ENCODE measurements at places on chromosomes 1 and 21.

- DNase-seq = no peak
Observed at GRCh38 chr1:109137958-109138357, 24.0 kb downstream of the ELAPOR1 start.

GRCh38 chr1:20575541-20576336, 13.2 kb upstream of the CDA start:
- DNase-seq = no peak

DNA sequence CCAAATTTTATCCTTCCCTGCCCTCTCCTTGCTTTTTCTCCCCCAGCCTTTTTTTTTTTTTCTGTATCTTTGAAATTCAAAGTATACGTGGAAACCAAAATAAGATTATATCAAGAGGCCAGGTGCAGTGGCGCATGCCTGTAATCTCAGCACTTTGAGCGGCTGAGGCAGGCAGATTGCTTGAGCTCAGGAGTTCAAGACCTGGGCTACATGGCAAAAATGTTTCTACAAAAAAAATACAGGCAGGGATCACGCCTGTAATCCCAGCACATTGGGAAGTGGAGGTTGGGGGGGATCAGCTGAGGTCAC, 6.6 kb upstream of the PRCC start:
- no peak for DNase-seq

GRCh38 chr1:12649971-12650421, 6.1 kb downstream of the AADACL4 start:
- DNase-seq = no peak

DNA sequence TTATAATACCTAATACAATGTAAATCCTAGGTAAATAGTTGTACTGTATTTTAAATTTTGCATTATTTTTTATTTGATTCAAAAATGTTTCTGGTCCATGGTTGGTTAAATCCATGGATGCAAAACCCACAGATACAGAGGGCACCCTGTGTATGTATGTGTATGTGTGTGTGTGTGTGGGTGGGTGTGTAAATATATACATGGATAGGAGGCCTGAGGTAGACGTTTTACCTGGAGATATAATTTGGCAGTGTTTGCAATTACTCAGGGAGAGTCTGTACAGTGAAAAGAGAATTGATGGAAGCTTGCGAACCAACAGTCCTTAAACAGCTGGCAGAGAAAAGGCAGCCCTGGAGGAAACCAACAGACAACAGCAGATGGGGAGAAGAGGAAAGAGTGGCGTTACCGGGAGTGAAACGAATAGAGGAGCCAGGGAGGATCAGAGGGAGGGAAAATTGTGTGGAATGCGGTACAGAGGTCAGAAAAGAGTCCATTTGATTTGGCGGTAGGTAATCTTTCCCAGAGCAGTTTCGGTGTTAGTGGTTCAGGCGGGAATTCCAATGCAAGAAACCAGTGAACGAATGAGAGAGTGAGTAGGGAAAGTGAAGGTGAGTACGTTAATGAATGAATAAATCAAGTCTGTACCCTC, 47.9 kb upstream of the NBL1 start:
- no peak for DNase-seq

GRCh38 chr1:167033646-167034045, 44.6 kb downstream of the MAEL start:
- no peak for DNase-seq

- no peak for DNase-seq
Observed at GRCh38 chr1:204960306-204961125, 82.5 kb upstream of the CNTN2 start.

- DNase-seq = no peak
Observed at GRCh38 chr1:84836145-84836544, 56.9 kb downstream of the LPAR3 start.

DNA sequence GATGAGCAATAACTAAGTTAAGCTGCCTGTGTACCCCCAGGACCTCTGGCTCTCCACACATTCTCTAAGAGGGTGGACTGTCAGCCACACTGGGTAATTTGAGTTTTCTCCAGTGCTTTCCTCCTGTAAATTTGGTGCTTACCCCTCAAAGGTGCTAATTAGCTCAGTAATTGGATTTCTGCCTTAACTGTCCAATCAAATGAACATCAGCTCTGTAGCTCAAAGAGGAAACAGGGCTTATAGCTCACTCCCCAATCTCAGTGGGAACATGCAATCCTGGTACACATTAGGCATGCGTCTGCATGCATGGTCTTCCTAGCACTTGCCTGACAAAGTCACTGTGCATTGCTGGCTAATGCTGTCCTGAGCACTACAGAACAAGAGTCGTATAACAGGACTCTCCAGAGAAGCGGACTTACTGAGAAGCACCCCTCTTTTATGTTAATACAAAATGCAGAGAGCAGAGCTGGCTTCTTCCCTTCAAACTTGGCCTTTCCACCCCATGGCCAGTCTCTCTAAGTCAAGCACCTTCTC, 110.1 kb downstream of the NTPCR start:
- DNase-seq = no peak

DNA sequence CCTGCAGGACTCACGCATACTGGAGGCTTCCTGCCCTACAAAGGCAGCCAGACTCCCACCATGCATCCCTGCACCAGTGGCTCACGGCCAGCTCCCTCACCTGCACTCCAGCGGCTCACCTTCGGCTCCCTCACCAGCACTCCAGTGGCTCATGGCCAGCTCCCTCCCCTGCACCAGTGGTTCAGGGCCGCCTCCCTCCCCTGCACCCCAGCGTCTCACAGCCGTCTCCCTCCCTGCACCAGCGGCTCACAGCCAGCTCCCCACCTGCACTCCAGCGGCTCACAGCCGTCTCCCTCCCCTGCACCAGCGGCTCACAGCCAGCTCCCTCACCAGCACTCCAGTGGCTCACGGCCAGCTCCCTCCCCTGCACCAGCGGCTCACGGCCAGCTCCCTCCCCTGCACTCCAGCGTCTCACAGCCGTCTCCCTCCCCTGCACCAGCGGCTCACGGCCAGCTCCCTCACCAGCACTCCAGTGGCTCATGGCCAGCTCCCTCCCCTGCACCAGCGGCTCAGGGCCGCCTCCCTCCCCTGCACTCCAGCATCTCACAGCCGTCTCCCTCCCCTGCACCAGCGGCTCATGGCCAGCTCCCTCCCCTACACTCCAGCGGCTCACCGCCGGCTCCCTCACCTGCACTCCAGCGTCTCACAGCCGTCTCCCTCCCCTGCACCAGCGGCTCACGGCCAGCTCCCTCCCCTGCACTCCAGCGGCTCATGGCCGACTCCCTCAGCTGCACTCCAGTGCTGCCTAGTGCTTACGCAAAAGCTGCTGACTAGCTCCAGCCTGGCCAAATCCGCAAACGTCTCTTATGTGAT, 324.5 kb downstream of the NPHP4 start:
- DNase-seq = no peak

- no peak for DNase-seq
Observed at GRCh38 chr1:59592924-59593323, 221.8 kb upstream of the HOOK1 start.

- no peak for DNase-seq
Observed at GRCh38 chr1:9658199-9658598, 6.7 kb downstream of the PIK3CD start.

DNA sequence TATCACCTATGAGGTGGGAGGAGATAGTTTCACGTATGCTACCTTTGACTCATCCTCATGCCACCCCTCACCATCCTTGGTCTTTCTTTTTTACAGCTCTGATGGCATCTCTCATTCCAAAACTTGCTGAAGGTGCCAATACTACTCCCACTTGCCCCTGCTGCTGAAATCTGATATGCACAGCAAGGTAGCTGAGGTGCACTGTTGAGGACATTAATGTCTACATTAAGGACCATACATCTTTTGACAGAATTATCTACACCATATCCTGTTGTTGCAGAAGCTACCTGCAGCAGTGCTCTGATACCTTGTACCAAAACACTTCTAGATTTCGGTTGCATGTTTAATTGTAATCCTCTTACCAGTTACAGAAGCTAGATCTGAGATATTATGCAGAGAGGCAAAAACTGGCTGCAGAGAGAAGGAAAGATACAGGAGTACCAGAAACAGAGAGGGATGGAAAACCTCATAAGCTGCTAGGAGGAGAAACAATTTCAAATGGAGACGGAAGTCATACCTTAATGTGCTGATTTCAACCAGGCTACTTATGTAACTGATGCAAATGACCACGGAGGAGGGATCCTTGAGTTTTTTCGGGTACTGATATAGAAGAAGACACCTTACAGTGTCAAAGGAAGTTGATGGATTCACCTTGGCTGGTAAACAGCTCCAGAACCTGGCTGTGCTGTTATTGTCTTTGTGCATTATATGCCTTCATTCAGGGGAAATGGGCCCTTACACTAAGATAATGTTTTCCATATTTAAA, 19.3 kb upstream of the PTPRC start:
- no peak for DNase-seq

DNA sequence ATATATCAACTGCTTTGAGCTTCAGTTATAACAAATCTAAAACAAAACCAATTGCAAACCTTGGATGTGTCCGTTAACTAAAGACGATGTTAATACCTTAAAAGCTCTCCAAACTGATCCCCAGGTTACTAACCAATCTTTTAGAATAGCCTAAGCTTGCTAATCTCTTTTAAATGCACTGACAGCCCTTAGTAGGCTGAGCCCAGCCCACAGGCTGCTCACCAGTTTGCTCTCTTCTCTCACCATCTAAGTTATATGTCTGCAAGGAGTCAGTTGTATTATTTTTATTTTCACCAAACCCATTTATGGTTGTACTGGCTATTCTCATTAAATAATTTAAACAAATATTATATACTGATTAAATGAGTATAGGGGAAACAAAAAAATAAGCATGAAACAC, 199.5 kb downstream of the ADGRL2 start:
- no peak for DNase-seq

- no peak for DNase-seq
Observed at GRCh38 chr1:117682372-117682771, 76.5 kb downstream of the TENT5C start.

- DNase-seq = no peak
Observed at GRCh38 chr1:17719874-17720273, 35.3 kb upstream of the ACTL8 start.

GRCh38 chr1:227740401-227740960, 5.2 kb downstream of the SNAP47 start:
- no peak for DNase-seq

DNA sequence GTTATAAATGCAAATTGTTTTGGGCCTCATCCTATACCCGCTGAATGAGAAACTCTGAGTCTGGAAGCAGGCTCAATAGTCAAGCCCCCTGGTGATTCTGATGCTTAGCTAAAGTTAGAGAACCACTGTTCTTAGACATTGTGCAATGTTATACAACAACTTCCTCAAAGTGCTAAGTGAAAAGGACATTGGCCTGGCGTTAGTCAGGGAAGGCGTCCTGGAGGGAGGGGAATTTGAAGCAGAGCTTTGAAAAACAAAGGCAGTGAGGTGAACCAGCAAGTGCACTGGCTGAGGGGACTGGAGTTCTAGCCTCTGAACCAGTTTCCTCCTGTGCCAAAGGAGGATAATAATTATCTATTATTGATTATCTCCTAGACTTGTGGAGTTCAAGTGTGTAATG, 5.1 kb downstream of the CD1D start:
- DNase-seq = no peak

Measured in HS-5 (cell line).